ENCODE measurements at places on chromosomes 3 and 15.

DNA sequence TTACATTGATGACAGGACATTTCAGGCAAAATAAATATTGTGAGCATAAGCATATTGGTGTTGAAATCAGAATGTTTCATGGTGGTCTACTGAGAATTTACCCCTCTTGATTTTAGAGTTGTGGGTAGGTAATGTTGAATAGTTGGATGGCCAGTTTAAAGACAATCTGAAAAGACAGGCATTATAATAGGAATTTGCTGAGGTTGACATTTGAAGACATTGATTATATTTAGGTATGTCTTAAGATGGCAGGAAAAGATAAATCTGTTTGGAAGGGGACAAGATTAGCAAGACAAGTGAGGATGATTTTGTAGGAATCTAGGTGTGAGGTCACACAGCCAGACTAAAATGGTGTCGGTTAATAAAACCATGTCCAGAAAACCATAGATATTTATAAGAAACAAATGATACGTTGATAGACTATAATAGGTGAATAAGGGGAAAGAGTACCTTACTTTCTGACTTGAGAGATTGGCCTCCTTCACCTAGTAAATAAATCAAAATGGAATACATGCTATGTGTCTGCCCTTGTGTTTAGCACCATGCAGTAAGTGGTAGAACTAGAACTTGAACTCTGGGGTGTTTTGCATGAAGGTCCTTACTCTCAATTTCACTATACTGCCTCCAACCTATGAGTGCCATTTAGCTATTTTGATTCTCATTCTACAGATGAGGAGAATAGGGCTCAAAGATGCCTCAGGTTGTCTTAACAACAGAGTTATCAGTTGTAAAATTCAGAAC is 57.9 kb downstream of the ALCAM start:
- DNase-seq: no peak

GRCh38 chr15:87944050-87944449 is 312.5 kb downstream of the NTRK3 start:
- no peak for DNase-seq

GRCh38 chr3:113255854-113256615 is 44.7 kb downstream of the BOC start:
- no peak for DNase-seq

- DNase-seq: no peak
Measured at GRCh38 chr3:102092617-102093466, 243.5 kb downstream of the NFKBIZ start.

GRCh38 chr3:186821429-186822387 is 15.4 kb upstream of the RFC4 start:
- DNase-seq: peak; percentile 60

- peak; percentile 78 for DNase-seq
Measured at GRCh38 chr3:55446850-55447249, 40.3 kb downstream of the WNT5A start.

DNA sequence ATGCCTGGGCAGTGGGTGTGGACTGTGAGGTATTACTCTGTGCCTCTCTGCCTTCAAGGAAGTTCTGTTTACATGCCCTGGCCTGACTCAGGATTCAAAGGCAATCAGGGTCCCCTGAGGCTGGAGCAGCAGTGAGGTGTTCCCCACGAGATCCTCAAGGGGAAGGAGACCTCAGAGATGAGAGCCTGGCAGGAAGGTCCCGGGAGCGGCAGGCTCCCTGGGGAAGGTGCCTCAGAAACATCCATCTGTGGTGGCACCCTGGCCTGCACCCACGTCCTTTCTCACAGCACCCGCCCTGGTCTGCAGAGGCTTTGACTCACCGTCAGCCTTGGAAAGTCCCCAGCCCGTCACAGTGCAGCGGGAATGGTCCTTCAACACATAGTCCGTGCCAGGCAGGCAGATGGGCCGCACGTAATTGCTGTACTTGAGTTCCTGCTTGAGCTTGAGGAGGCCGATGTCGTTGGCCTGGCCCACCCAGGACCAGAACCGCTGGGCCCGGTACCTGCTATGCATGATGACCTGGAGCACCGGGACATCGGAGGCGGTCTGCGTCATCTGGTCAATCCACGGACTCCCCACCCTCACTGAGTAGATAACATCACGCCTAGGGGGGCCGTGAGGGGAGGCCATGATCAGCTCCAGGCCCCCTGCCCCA is 3.6 kb downstream of the PRSS50 start:
- no peak for DNase-seq

DNA sequence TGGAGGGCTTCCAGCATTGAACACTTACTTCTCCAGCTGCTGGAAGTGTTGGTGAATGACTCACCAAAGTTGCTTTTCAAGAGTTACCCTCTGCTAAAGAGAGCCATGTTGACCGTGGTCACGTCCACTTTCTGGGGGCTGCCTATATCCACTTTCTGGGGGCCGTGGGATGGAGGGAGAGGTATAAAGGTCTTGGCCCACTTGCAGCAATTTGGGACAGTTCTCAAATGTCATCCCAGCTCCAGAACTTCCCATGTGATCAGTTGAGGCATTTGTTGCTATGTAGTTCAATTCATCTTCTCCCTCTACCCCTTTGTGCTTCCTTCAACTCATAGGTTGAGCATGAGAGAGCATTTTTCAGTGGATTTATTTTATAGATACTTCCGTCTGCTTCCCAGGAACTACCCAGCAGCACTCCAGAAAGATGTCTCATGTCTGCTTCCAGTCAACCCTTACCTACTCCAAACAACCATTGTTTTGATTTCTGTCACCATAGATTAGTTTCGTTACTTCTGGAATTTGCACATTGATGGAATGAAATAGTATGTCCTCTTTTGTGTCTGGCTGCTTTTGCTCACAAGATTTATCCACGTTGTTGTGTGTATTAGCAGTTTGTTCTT is 130.6 kb downstream of the TCF12 start:
- DNase-seq: no peak

DNA sequence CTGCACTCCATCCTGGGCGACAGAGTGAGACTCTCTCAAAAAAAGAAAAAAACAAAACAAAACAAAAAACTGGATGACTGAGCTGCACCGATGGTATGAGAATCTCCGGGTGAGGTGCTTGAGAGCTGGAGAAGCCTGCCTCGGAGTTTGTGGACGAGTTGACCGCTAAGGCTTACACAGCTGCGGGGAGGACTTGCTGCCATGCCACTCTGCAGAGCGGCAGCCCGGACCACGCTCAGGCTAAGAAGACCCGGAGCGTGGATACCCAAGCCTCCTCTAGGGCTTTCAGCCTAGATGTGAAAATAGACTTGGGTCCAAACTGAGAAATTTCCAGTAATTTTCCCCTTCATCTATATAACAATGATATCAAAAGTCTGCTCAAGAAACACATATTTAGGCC is 16.0 kb downstream of the NRROS start:
- DNase-seq: no peak

GRCh38 chr3:71103430-71103921 is 480.1 kb downstream of the FOXP1 start:
- no peak for DNase-seq

DNA sequence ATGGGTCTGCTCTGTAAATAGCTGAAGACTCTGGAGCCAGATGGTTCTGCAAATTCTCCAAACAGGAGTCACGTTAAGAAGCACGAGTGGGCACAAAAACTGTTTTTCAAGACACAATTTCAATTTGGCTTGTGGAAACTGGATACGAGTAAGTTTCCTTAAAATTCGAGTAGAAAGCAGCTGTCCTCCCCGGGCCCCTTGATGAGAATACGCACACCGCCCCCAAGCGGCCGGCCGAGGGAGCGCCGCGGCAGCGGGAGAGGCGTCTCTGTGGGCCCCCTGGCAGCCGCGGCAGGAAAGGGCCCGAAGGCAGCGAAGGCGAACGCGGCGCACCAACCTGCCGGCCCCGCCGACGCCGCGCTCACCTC is 778 bp upstream of the THBS1 start:
- peak; percentile 77 for DNase-seq

- DNase-seq: peak; percentile 36
Measured at GRCh38 chr3:27960133-27960532, 238.0 kb upstream of the EOMES start.

DNA sequence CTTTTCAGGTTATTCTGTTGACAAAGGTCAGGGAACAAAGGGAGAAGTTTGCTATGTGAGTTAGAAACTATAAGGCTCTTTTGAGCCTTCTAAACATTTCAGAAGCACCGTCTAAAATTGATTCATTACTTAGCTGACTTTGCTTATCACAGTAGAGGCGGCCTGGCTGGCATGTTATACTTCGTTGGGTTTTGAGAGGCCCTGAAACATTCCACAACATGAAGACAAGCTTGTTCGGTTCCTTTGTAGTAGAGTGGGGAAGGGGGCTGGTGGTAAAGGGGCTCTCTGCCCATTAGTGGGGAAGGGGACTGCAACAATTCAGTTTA is 23.6 kb downstream of the ZBTB38 start:
- no peak for DNase-seq

All from small intestine (tissue), 16 donors.